ENCODE measurements at places on chromosomes 4 and X.

DNA sequence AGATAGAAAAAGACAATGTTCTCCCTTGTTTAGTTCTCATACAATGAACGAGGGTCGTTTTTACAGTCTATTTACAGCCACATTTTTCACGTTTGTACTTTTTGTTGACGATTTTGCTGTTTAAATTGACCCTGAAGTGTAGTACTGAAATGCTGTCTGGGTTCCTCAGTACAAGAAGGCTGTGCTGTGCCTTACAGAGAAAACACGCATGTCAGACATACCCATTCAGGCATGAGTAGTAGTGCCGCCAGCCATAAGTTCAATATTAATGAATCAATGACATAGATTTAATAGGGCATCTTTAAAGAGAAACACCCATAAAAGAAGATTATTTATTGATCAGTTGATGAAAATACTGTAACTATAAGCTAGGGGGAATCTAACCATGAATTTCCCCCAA is 459.8 kb upstream of the EPHA5 start:
- no peak for DNase-seq

DNA sequence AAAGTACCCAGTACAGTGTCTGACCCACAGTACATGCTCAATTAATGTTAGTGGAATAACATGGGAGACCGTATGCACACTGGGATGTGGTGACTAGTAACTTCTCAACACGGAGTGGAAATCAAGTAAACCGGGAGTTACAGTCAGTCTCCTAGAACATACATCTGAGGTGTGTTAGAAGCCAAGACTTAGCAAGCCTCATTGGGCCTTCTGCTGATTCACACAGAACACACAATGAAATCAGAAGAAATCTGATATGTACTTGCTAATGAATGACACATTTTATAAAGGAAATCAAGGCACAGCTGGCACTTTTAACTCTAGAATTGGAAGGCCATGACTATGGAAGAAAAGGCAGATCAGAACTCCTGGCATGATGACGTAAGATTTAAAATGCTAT is 13.0 kb downstream of the TRAPPC2 start:
- DNase-seq: no peak

DNA sequence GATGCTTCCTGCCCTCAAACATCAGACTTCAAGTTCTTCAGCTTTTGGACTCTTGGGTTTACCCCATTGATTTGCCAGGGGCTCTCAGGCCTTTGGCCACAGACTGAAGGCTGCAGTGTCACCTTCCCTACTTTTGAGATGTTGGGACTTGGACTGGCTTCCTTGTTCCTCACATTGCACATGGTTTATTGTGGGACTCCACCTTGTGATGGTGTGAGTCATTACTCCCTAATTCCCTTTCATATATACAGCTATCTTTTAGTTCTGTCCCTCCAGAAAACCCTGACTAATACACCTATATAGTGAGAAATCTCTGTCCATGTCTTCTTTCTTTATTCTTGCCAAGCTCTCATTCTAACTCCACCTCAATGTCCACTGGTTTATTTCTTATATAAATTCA is 736.9 kb upstream of the HS3ST1 start:
- DNase-seq: no peak

DNA sequence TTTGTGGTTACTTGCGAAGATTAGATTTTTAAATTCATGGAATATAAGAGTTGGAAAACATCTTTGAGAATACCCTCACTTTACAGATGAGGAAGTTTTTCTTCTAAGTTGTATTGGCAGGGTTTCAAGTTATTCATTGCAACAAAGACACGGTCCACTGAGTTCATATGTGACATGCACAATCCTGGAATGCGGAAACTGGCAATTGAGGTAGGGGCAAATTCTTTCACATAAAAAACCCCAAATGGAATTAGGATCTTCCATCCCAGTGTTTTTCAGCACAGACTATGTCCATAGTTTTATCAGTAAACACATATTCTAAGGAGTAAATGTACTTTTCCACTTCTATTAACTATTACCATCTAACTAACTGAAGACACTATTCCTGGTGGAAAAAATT is 81.8 kb upstream of the NAP1L5 start:
- no peak for DNase-seq
